ENCODE measurements at places on chromosomes 12 and 14.

DNA sequence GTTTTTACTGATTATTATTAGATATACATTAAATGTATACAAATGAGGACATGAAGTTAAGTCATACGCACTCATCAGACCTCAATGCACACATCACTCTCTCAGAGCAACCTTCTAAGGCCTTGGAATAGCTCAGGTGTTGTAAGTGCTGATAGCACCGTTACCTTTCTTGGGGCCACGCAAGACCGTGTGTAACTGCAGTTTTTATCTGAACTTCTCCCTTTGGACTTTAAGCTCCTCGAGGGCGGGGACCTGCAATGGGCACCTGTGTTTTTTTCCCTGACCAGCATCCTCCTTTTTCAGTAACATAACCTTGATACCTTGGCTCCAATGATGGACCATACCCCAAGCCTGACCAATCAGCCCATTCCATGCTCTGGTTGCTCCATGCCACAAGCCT is 136.5 kb upstream of the TMCC3 start:
- DNase-seq: no peak

DNA sequence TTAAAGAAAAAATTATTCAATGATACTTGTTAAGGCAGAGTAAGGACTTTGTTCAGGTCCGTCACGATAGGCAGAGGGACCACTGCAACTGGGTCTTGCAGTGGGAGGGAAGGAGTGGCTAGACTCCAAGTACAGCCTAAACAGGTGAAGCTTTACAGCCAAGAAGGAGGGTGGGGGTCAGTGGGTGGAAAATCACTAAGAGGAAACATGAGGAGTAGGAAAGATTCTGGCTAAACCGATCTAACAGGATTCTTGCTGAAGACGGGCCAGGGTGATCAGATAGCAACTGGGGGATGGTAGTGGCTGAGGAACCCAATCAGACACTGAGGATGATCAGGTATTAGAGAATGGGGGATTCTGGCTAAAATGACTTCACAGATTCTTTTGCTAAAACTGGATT is 100.2 kb downstream of the TTC7B start:
- DNase-seq: no peak

- DNase-seq: no peak
Observed at GRCh38 chr12:89775063-89775985, 66.7 kb upstream of the ATP2B1 start.

DNA sequence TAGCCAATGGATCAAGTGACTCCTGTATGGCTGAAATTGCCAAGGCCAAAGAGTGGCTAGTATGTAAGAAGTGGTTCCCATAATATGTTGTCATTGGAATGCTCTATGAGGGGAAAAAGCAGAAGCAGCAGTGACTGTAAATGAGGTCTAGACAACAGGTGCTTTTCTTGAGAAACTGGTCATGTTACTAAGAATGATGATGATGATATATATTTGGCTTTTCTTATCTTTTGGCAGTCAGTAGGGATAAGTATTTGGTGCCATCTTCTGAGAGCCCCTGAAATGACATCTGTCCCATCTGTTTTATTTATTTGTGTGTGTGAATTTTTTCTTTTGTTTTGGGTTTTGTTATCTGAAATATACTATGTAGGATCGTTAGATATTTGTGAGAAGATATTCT is 141.7 kb downstream of the SYT1 start:
- DNase-seq: no peak

DNA sequence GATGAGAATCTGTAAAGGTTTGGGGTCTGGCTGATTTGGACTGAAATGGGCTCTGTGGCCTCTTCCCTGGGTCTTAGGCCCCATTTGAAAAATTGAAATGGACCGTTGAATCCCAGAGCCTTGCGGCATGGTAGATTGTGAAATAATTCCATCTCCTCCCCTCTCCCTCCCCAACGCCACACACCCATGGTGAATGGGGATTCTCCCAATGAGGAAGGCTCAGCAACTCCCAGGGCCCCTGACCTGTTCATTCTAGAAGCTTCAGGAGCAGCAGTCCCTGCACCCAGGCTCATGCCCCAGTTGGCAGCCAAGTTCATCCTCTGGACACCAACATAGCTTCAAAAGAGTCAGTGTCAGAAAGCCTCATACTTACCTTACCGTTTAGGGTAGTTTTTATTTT is 217.4 kb downstream of the ZFP36L1 start:
- no peak for DNase-seq

DNA sequence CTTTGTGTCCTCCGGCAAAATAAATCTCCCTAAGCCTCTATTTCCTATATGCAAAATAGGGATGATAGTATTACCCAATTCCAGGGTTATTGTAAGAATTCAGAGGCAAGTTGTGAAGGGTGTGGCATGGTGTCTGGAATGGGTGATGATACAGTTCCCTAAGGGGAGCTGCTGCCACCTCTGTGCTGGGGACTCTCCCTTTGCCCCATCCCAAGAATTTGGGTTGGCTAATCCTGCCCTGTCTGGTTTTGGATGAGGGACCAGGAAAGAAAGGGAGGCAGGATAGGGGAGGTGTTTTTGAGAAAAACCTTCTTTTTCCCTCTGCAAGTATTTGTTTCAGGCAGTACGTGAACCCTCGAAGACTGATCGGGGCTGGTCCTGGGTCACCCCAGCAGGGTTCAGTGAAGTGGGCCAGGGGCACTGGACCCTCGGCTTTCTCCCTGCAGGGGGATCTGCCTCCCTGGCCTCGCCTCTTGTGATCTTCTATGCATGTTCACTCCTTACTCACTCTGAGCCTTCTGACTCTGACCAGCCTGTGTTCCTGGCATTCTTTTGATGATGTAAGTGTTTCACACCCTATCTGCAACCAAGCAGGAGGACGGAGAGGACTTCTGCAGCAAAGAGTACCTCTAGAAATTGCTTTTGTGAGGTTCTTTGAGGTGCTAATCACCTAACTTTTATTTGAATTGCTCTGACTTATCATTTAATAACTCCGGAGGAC is 60.8 kb downstream of the RASSF3 start:
- DNase-seq: no peak

DNA sequence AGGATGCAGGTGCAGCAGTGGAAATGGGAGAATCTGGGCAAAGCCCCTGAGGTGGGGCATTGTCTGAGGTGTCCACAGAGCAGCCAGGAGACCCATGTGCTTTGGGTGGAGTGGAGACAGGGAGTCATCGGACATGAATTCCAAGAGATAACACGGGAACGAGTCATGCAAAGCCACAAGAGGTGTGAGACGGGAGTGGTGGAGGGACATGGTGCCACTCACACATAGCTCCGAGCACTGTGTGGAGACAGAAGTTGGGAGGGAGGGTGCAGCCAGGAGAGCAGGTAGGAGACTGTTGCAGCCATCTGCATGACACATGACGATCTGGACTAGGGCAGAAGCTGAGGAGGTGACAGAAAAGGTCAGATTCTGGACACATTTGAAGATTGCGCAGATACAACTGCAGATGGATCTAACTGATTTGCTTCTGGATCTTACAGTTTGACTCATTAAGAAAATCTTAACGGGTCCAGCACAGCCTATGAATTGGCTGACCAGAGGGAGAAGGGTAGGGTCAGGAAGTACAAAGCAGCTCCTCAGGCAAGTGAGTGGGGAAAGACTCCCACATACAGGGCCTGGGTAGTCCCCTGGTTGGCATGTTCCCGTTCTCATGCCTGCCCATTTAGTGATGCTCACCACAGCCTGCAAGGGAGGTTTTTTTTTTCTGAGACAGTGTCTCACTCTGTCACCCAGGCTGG is 379.8 kb downstream of the FUT8 start:
- DNase-seq: no peak

- DNase-seq: no peak
Observed at GRCh38 chr14:62079038-62079437, 316.8 kb downstream of the SNAPC1 start.

DNA sequence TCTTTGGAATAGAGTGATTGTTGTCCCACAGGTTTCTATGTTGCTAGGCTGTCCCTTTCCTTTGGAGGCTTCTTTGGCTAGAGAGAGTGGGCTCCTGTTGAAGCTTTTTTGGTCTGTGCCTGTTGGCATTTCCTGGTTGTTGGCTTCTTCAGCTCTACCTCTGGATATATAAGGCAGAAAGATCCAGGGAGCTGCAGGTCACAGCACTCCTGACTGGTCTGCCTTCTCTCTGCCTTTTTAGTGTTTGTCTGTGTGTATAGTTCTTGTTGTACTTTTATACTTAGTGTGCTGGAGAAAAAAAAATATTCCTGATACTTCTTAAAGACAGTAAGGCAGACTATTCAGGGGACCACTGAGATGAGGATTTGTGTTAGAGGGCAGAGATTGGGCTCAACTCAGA is 202.7 kb downstream of the FBXL14 start:
- DNase-seq: peak; percentile 63

- DNase-seq: no peak
Observed at GRCh38 chr12:1911598-1912575, 6.6 kb downstream of the CACNA2D4 start.

- DNase-seq: no peak
Observed at GRCh38 chr12:47742253-47742825, 16.3 kb downstream of the RAPGEF3 start.

- DNase-seq: no peak
Observed at GRCh38 chr12:80374615-80375014, 69.4 kb upstream of the PTPRQ start.

- DNase-seq: no peak
Observed at GRCh38 chr12:28869197-28869596, 279.9 kb upstream of the FAR2 start.

- no peak for DNase-seq
Observed at GRCh38 chr14:95527387-95528002, 7.4 kb upstream of the GLRX5 start.

GRCh38 chr12:128155571-128155970 is 111.4 kb upstream of the TMEM132C start:
- no peak for DNase-seq

All from iPS DF 19.7 (cell line).